H1 (cell line): ENCODE measurements at places on chromosomes 13 and 19. TPM values are rescaled to one million over a fixed set of nuclear protein-coding genes. Genes with fewer than 3 reads are reported as not detected.
A peak's percentile ranks its signal among the peaks of the same experiment; 100 is the strongest.

Gene NLRP7
- total RNA-seq = 0.91 and 0.96 TPM in 2 replicates

Gene TGFB1
- 10.6 and 12.2 TPM in 2 replicates for total RNA-seq

Gene CGB1
- not detected in 2 replicates for total RNA-seq

Gene CEACAM7
- total RNA-seq = not detected in 2 replicates

Gene B3GNT3
- total RNA-seq = 1.5 and 1.8 TPM in 2 replicates

Gene CPT1C
- total RNA-seq = 91.8 and 98.3 TPM in 2 replicates

Gene SKA3
- 60.1 and 63.7 TPM in 2 replicates for total RNA-seq

Gene ZNF491
- 0.78 and 0.84 TPM in 2 replicates for total RNA-seq

DNA sequence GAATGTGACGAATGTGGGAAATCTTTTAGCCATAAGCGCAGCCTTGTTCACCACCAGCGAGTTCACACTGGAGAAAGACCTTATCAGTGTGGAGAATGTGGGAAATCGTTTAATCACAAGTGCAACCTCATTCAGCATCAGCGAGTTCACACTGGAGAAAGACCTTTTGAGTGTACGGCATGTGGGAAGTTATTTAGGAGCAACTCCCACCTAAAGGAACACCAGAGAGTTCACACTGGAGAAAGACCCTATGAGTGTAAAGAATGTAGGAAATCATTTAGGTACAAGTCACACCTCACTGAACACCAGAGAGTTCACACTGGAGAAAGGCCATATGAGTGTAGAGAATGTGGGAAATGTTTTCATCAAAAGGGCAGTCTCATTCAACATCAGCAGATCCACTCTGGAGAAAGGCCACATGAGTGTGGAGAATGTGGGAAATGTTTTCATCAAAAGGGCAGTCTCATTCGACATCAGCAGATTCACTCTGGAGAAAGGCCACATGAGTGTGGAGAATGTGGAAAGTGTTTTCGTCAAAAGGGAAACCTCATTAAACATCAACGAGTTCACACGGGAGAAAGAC, 7.6 kb downstream of the ZNF776 start:
- no peak overlapping the region for H3K27ac ChIP-seq
- DNase-seq = no peak
- H3K27me3 ChIP-seq = no peaks in the 10 kb centered on the region
- H3K36me3 ChIP-seq = peaks cover 43% of the 10 kb centered on the region
- H3K4me3 ChIP-seq = no peak overlapping the region

DNA sequence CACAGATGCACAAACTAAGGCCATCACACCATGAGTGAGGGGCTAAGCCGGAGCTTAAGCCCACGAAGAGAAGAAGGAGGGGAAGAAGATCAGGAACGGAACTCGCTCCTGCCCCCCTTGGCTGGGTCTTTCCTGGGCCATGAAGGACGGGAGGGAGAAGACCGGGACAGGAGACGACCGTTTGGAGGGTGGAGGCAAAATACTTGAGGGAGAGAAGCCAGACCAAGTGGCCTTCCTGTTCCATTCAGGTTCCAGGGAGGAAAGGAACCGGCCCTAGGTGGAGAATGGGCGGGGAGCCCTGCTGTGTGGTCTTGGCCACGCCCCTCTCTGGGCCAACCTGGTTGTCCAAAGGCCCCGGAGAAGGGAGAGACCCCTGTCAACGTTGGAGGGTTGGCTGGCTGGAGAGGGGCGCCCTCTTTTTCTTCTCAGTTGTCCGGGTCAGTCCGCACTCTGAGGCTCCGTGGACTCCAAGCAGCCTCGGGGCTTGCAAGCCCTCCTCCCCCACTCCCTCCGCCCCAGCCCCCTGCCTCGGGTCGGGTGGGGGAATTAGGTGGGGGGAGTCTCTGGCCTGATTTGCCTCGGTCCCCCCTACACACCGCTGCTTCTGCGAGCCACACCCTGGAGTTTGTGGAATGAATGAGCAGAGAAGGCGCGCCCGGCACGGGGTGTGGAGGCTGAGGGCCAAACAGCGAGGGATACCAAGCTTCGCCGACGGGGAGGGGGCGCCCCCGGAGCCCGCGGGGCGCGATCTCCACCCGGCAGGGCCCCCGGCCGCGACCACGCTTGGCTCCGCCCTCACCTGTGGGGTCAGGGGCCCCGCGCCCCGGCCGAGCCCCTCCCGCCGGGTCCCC, 757 bp downstream of the FBN3 start:
- peak overlapping the region; percentile 76; the same call in 1 of the 2 replicates for H3K27ac ChIP-seq
- DNase-seq = peak; percentile 70
- no peaks in the 10 kb centered on the region for H3K27me3 ChIP-seq
- H3K4me1 ChIP-seq = peaks cover 24% of the 10 kb centered on the region
- H3K4me3 ChIP-seq = peak overlapping the region; percentile 78
- no peaks in the 10 kb centered on the region for H3K36me3 ChIP-seq

DNA sequence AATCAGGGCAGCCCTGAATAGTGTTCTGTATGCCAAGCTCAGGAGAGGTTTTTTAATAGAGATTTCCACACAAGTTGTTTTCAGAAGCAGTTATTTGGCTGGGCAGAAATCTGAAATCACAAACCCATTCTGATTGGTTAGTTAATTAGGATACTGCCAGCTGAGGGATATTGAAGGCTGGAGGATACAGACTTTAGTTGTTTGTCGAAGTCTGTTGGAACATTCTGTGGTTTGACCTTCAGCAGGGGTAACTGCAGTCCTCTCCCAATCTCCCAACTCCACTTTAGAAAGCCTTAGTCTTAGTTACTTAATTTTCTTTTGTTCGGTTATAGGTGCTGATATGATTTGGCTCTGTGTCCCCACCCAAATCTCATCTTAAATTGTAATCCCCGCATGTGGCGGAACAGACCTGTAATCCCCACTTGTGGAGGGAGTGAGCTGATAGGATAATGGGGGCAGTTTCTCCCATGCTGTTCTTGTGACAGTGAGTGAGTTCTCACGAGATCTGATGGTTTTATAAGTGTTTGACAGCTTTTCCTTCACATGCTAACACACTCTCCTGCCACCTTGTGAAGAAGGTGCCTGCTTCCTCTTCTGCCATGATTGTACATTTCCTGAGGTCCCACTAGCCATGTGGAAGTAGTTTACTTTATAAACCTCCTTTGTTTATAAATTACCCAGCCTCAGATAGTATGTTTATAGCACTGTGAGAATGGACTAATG, 169.2 kb downstream of the GPC5 start:
- no peak overlapping the region for H3K4me3 ChIP-seq
- no peak for DNase-seq
- H3K4me1 ChIP-seq = no peaks in the 10 kb centered on the region

- no peak overlapping the region for H3K4me3 ChIP-seq
- no peaks in the 10 kb centered on the region for H3K4me1 ChIP-seq
- no peaks in the 10 kb centered on the region for H3K27me3 ChIP-seq
Measured at GRCh38 chr13:46035066-46035465, 17.5 kb downstream of the ZC3H13 start.

DNA sequence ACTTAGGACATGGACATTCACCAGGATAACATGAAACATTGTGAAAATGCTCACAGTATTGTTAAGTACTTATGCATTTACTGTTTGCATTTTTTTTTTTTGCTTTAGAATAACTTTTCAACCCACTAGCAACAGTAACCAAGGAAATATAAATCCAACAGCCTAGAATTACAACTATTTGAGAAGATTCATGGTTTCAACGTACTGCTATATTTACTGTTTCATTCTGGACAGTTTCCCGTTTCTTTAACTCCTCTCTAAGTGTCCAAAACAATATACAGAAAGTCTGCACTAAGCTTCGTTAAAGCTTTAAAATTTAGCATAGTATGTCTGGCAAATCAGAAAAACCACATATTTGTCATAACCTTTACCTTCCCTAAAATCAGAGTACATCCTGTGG, 2.7 kb downstream of the SMAD9 start:
- no peak for DNase-seq
- H3K27me3 ChIP-seq = peaks cover 19% of the 10 kb centered on the region
- no peak overlapping the region for H3K27ac ChIP-seq
- H3K4me3 ChIP-seq = no peak overlapping the region

GRCh38 chr13:79998381-79998880, 342.5 kb downstream of the SPRY2 start:
- no peaks in the 10 kb centered on the region for H3K36me3 ChIP-seq
- H3K27ac ChIP-seq = no peak overlapping the region
- DNase-seq = no peak
- H3K27me3 ChIP-seq = no peaks in the 10 kb centered on the region
- no peak overlapping the region for H3K4me3 ChIP-seq
- no peaks in the 10 kb centered on the region for H3K4me1 ChIP-seq

GRCh38 chr13:108984251-108984920, 355.0 kb downstream of the MYO16 start:
- H3K4me1 ChIP-seq = no peaks in the 10 kb centered on the region; the same call in 1 of the 2 replicates
- no peaks in the 10 kb centered on the region for H3K36me3 ChIP-seq
- no peak for DNase-seq

- peak overlapping the region; percentile 42; the same call in 1 of the 2 replicates for H3K27ac ChIP-seq
- peaks cover 16% of the 10 kb centered on the region for H3K4me1 ChIP-seq
- peaks cover 9% of the 10 kb centered on the region; the same call in 1 of the 2 replicates for H3K27me3 ChIP-seq
- DNase-seq = no peak
Measured at GRCh38 chr19:13881251-13881691, 4.3 kb downstream of the NANOS3 start.

- no peaks in the 10 kb centered on the region for H3K36me3 ChIP-seq
- H3K4me1 ChIP-seq = no peaks in the 10 kb centered on the region
- no peak overlapping the region for H3K4me3 ChIP-seq
- no peak for DNase-seq
- H3K27ac ChIP-seq = no peak overlapping the region
Measured at GRCh38 chr13:113654175-113654560, 3.8 kb downstream of the ATP4B start.

DNA sequence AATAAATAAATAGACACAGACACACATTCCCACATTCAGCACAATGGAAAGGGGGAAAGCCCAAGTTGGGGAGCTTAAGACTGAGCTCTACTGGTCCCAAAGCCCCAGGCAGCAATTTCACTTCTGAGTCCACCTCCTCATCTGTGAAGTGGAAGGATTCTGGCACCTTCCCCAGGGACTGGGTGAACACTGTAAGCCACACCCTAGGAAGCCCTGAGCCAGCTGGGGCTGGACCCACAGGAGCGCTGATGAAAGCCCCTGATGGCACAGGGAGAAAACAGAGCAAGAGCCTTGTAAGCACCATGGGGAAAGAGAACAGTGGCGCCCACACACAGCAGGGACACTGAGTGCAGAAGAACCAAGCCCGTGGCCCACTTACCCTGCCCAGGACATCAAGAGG, 37.8 kb downstream of the EPS15L1 start:
- peaks cover 6% of the 10 kb centered on the region; the same call in 1 of the 2 replicates for H3K36me3 ChIP-seq
- no peak overlapping the region for H3K4me3 ChIP-seq
- DNase-seq = no peak

DNA sequence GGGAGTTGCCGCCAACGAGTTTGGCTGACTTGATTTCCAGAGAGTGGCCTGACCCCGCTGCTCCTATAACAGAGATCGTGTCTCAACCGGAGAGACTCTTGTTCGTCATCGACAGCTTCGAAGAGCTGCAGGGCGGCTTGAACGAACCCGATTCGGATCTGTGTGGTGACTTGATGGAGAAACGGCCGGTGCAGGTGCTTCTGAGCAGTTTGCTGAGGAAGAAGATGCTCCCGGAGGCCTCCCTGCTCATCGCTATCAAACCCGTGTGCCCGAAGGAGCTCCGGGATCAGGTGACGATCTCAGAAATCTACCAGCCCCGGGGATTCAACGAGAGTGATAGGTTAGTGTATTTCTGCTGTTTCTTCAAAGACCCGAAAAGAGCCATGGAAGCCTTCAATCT, 21.6 kb downstream of the NLRP4 start:
- H3K4me1 ChIP-seq = no peaks in the 10 kb centered on the region
- no peaks in the 10 kb centered on the region for H3K27me3 ChIP-seq
- H3K27ac ChIP-seq = no peak overlapping the region
- H3K4me3 ChIP-seq = no peak overlapping the region
- no peaks in the 10 kb centered on the region for H3K36me3 ChIP-seq

- H3K4me1 ChIP-seq = peaks cover 3% of the 10 kb centered on the region
- H3K36me3 ChIP-seq = no peaks in the 10 kb centered on the region
- DNase-seq = peak; percentile 49
- H3K27me3 ChIP-seq = peaks cover 30% of the 10 kb centered on the region
Measured at GRCh38 chr19:8336072-8336569, 6.9 kb downstream of the KANK3 start.

GRCh38 chr19:6247007-6247288, 32.8 kb downstream of the MLLT1 start:
- no peak for DNase-seq
- H3K27me3 ChIP-seq = no peaks in the 10 kb centered on the region
- H3K27ac ChIP-seq = no peak overlapping the region
- no peak overlapping the region for H3K4me3 ChIP-seq
- H3K36me3 ChIP-seq = no peaks in the 10 kb centered on the region; the same call in 1 of the 2 replicates

DNA sequence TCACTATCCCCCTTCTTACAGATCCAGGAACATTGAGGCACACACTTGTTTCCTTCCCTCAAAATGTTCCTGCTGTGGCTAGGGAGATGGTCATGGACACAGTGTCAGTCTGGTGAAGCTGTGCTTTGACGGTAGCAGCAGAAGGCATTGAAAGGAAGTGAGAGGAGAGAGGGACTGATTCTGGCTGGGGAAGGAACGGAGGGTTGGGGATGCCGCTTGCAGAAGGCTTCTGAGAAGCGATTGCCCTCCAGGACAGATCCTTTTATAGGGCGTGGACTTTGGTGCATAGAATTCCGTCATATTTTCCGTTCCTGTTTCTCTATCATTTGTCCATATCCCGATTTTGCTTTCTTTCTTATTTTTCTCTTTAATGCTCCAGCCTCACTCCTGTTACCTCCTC, 14.1 kb upstream of the MYH14 start:
- DNase-seq = no peak
- H3K27ac ChIP-seq = no peak overlapping the region
- no peaks in the 10 kb centered on the region for H3K27me3 ChIP-seq
- H3K4me3 ChIP-seq = no peak overlapping the region

DNA sequence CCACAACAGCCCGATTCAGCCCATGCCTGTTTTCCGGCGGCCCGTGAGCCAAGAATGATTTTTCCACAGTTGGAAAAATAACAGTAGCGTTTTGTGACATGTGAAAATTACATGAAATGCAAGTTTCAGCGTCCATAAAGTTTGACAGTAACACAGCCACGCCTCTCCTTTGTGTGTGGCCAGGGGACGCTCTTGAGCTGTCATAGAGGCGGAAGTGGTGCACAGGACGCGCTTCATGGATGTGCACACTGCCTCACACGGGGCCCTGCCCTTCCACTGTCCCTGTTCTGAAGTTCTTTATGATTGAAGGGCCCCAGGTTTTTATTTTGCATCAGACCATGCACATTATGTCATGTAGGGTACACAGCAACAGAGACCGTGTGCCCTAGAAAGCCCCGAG, 12.4 kb upstream of the ELAVL1 start:
- no peak overlapping the region for H3K27ac ChIP-seq
- no peak for DNase-seq
- no peaks in the 10 kb centered on the region for H3K4me1 ChIP-seq
- no peak overlapping the region for H3K4me3 ChIP-seq
